ENCODE measurements at places on chromosomes 1 and 21. TPM values are rescaled to one million over a fixed set of nuclear protein-coding genes. Genes with fewer than 3 reads are reported as not detected.
A peak's percentile ranks its signal among the peaks of the same experiment; 100 is the strongest.

DNA sequence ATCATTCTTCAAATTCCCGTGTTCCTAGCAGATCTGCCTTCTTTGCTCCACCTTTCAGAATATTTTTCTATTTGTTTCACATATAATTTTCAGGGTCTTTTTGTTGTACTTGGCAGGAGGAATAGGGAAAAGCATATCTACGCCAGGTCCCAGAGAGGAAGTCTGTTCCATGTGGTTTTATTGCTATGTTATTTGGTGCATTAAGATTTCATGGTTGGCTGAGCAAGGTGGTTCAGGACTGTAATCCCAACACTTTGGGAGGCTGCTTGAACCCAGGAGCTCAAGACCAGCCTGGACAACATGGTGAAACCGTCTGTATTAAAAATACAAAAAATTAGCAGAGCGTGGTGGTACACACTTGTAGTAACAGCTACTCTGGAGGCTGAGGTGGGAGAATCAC is 36.1 kb downstream of the COL6A1 start:
- no peak for DNase-seq

- no peak for DNase-seq
Measured at GRCh38 chr1:197065559-197065958, 1.5 kb downstream of the F13B start.

The SELENBP1 gene
- 99.1 TPM for total RNA-seq

The CASQ2 gene
- total RNA-seq = 879 TPM

DNA sequence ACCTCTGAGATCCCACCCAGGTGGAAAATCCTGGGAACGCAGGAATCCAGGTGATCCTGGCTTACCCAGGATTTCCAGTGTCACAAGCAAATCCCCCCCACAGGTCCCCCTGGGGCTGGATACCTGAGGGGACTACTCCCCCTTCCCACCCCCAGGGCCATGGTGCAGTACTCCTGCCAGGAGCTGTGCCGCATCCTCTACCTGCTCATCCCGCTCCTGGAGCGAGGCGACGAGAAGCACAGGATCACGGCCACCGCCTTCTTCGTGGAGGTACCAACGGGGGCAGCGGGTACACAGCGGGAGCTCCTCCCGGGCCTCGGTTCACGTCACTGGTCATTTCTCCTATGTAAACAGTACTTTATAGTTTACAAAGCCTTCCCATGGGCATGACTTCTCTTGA is 20.4 kb upstream of the TTC4 start:
- no peak for DNase-seq

- peak; percentile 99 for DNase-seq
Measured at GRCh38 chr1:113389953-113390834, at the start of gene MAGI3. Gene MAGI3, plus strand, starts transcription at chr1:113390515. Its CDS starts 519 bp downstream, at chr1:113391034.

The S100A12 gene
- total RNA-seq = 3.5 TPM

DNA sequence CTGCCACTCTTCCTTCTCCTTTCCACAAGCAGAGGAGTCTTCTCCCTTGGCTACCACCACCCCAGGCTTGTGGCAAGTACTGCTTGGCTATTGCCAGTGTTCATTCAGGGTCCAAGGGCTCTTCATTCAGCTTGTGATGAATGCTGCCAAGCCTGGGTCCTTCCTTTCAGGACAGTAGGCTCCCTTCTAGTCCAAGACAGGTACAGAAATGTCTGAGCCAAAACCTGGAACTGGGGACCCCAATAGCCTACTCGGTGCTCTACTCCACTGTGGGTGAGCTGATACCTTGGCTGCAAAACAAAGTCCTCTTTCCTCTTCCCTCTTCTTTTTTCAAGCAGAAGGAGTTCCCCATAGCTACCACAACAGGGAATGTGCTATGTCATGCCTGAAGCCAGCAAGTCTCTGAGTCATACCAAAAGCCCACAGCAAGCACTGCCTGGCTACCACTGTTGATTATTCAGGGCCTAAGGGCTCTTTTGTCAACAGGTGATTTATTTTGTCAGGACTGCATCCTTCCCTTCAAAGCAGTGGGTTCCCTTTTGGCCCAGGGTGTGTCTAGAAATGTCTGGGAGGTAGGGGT is 268.9 kb downstream of the HHAT start:
- DNase-seq = no peak

DNA sequence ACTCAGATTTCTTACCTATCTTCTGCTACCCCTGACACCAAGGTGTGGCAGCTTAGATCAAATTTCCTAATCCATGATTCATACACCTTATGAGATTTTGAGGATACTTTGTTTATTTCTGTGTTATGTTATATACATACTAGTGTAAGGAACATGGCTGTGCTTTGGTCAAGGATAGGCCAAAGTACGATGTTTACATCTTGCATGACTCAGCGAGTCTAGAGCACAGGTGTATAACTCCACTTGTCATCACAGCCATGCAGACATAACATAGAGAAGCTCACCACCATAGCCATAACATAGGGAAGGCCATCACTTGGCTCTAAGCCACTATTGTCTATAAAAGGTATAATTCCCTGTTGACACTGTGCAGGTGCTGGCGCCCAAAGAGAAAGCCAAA is 61.2 kb downstream of the GBP6 start:
- DNase-seq = no peak

The SLC25A34 gene
- 52.8 TPM for total RNA-seq

The KLHDC9 gene
- total RNA-seq = 5.2 TPM

- no peak for DNase-seq
Measured at GRCh38 chr1:204652497-204652896, 33.0 kb downstream of the LRRN2 start.
